ENCODE measurements at places on chromosomes 12 and 14.

DNA sequence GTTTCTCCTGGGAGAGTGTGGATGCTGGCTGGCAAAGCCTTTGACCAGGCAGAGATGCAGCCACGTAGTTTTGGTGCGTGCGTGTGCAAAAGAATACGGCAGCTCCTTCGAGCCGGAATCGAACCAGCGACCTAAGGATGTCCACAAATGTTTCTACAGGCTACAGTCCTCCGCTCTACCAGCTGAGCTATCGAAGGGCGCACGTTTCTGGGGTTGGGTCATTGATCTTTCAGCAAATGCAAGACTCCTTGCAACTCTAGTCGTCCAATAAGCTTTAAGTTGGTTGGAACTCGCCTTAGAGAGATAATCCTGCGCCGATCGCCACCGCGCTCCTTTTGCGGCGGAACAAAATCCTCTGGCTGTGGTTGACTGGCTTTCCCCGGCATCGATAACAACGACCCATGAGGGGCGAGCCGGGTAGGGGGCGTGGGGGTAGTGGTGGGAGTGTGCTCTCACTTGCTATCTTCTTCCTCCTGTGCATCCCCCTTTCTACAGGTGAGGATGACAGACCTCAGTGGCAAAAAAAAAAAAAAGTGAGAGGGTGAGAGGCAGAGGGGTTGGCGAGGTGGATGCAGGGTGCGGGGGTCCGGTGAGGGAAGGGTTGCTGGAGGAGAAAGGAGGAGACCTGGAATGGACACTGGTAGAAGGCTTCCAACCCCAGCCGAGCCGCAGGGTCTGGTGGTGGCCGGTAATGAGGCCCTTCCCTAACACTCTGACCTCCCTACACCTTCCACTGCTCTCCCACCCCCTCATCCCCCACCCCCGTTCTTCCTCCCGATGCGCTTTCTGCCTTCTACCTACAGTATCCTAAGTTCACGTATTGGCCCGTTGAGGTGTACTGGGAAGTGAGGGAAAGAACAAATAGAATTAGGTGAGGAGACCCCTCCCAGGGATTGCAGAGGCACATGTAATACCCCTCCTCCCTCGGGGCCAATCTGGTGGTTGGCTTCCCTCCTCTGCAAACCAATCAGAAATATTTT lies 11.8 kb upstream of the OR6S1 start:
- DNase-seq: peak; percentile 50

- DNase-seq: no peak
Observed at GRCh38 chr12:96140174-96140573, 54.0 kb upstream of the ELK3 start.

DNA sequence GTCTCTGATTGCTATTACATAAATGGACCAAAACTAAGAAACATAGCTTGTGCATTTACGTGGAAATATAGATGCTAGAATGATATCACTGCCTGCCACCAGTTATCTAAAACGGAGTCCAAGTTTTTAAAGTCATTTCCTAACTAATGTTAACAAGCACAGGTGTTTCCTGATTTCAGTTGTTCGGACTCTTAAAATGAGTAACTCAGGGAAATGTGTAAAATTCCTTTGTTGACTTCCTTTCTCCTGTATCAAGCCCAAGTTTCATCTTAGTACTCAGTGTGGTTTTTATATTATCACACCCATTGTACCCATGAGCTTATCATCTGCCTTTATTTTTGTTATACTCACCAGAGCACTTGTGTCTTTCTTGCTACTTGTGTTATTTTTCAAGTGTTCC lies 13.2 kb upstream of the PRKCH start:
- DNase-seq: no peak

DNA sequence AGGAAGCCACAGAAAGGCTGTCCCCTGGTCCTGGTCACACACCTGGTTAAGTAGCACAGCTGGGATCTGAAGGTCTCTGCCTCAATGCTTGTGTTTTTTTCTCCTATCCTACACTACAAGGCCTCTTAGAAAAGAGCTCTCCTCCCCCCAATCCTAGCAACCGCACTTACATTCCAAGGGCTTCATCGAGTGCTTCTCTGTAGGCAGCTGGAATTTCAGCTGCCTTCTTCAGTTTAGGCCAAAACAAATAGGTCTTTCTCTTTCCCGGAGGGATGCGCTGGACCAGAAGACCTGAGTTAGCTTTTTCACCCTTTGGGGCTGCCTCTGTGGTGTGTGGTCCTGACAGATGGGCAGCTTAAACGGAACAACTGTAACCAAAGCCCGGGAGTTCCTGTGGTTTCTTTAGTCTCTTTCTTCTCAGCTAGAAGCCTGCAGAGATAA lies 109.7 kb downstream of the GPATCH2L start:
- DNase-seq: no peak

- DNase-seq: no peak
Observed at GRCh38 chr12:131786331-131786730, 41.9 kb upstream of the MMP17 start.

All from activated naive CD4-positive, alpha-beta T cell treated with anti-CD3 and anti-CD28 coated beads, Interleukin-2, amount 50 U/mL, for 16 hours (primary cell).